ENCODE measurements at places on chromosomes 4 and X.

DNA sequence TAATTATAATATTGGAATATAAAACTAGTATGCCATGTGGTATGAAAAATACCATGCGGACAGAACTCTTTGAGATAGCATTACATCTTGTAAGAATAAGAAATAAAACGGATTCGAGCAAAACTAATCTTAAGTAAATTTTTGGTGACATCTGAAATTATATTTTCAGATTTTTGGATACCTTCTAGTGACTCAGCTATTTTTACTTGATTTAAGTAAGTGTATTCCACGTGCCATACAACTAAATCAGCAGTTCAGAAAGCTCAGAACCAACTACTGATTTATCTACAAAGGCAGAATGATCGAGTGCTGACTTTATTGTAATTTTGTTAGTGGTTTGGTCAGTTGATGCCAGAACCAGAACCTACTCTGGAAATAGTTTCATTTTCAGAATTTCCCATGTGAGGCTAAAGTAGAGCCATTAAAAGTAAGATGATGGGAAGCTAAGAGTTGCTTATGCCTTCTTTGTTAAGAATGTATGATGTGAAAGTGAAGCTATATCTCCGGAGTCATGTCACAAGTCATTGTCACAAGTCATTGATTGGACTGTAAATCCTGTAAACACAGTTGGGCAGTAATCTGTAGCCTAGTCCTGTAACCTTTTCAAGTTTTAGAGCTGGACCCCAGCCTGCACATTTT lies 4.0 kb downstream of the ING2 start:
- DNase-seq: no peak

DNA sequence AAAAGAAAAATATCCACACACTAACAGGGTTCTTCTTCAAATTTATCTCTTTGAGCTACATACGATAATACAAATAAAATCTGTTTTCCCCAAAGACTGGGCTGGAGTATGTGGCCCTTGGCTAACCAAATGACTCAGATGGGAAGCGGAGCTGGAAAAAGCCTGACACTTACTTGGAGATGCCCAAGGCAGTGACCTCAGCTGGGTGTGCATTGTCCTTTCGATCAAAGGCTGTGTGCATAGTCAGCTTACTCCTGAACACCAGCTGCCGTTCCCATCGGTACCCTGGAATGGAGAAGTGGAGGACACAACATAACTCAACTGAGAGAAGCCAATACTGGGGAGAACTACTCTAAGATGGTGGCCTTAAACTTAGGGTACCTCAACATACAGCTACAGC lies 95.1 kb downstream of the CDS1 start:
- no peak for DNase-seq

DNA sequence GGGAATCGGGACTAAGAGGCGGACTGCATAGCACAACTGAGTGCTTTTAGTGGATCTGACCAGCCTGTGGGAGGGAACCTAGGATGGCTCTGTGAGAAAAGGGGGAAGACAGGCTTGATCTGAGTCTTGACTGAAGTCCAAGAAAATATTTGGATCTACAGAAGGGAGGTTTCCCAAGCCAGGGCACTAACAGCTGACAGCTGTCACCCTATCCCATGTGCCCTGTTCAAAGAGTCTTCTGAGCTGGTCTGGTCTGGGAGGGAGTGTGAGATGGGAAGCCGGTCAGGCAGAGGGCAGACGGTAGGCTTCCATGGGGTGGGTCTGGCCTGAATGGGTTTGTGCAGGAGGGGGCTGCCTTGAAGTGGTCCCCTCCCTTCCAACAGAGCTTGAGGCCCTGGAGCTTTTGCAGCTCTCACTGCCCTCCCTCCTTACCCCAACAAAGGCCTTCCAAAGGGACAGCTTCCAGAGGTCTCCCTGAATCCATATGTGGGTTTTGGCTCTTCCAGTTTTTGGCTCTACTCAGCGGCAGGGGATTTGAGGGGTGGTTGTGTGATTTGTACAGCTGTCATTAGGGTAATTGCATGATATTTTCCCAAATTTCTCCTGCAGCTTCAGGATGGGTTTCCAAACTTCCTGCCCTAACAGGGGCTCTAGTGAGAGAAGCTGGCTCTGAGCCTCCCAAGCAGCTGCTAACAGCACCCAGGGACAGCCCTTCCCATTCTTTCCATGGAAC lies 643.7 kb downstream of the BCOR start:
- DNase-seq: no peak

DNA sequence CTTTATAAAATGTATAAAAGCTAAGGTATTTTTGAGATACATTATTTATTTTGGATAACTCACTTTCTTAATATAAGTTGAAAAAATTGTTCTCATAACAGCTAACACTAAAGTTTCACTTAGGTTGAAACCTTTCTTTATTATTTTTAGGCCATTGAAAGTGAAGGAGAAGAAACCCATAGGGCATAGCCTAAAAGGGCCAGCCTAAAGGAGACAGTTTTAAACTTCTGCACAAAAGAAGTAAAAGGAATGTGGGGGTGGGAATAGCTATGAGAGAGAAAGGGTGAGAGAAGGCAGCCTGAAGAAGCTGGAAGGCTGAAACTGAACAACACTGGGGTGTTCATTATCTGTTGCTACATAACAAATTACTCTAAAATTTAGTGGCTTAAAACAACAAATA lies 57.6 kb upstream of the RAPGEF2 start:
- no peak for DNase-seq

- no peak for DNase-seq
Observed at GRCh38 chr4:26991057-26991456, 130.4 kb downstream of the STIM2 start.

- peak; percentile 39 for DNase-seq
Observed at GRCh38 chr4:154084864-154085263, 296.0 kb upstream of the SFRP2 start.

DNA sequence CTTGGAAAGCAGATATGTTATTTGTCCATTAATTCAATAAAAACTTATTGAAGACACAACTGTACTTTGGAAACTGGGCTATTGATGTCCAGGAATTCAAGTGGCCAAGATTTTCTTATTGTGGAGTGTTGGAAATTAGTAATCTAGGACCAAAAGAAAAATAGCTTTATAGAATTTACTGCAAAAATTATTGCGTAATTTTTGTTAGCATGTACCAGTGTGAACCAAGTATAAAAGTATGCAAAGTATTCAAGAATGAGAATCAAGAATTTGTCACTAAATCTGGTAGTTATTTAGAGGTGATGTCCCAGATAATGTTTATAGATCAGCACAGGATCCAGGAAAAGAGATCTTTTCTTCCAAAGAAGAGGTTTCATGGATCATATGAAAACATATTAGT lies 468.9 kb upstream of the CTSO start:
- peak; percentile 5 for DNase-seq

DNA sequence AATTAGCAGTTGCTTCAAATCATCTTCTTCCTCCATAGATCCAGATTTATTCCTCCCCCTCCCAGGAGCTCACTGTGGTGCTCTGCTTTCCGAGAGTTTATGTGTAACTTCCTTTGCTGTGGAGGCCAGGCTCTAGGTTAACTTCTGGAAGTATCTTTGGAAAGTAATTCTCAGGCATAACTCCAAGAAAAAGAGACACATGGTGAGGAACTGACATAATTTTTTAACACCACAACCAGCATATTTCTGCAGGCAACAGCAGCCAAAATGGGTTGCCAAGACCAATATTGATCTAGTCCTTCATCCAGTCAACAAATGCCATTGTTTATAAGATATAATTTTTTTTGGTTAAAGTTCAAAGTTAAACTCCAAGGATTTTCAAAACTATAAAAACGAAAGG lies 114.5 kb upstream of the RBPJ start:
- DNase-seq: no peak

GRCh38 chr4:63017300-63017699 lies 1392.0 kb downstream of the TECRL start:
- DNase-seq: no peak

GRCh38 chr4:131348263-131348662 lies 1800.8 kb upstream of the PCDH10 start:
- DNase-seq: no peak

DNA sequence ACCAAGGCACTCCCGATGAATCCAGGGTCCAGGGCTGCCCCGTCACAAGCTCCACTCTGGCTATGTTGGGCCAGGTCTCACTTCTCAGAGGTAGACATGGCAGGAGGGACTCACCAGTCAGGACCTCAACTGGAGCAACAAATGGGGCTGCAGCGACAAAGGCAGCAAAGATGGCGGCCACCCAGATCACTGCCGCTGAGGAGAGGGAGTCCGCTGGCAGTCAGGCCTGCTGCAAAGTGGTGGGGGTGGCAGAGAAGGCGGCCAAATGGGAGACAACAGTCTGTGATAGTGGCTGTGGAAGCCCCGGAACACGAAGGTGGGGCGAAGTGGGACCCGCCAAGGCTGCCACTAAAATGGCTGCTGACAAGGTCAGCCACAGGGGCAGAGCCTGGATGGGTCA lies 143.3 kb upstream of the RADX start:
- DNase-seq: no peak

GRCh38 chr4:3449574-3450534 lies 8.1 kb downstream of the HGFAC start:
- no peak for DNase-seq

DNA sequence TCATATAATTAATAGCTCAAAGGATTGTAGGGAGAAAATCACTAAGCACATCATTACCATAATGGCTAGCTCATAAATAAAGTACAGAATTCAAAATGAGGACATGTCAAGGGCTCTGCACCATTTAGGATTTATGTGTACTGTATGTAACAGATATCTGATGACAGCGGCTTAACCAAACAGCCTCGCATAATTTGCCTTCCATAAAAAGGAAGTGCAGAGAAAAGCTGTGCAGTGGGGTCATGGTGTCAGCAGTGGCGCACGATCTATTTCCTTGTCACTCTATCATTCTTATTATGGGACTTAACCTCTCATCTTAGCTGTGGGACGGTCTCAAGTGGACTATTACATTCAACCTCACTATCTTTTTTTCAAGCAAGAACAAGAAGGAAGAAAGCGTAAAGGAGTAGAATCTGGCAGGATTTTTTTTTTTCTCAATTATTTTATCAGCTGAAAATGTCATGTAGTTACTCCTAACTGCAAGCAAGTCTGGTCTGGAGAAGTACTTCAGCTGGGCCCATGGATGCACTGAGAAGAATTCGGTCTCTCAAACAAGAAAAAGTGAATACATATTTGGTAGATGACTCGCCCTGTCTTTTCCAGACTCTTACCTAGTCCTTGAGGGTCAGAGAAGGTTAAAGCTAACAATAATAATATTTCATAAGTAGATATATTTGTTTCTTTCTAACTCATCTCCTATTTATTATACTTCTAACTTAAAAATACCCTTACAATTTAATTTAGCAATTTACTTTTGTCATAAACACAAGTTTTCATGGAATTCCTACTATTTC lies 94.6 kb downstream of the COX18 start:
- DNase-seq: no peak

DNA sequence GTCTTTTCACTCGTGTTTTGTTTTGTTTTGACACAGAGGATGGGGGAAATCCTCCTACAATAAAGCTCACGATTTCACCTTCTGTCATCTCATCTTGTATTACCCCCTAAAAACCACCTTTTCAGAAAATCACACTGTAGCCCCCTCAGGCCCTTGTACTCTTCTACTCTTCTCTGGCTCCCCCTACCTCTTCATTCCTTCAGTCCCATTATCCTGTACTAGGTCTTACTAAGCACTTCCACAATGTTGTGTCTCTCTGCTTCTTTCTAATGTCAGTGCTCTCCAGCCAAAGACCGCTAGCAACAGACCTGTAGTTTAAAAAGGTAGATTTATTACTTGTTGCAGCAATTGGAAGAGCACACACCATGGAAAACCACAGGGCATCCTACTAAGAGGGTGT lies 30.0 kb upstream of the RNF128 start:
- no peak for DNase-seq

DNA sequence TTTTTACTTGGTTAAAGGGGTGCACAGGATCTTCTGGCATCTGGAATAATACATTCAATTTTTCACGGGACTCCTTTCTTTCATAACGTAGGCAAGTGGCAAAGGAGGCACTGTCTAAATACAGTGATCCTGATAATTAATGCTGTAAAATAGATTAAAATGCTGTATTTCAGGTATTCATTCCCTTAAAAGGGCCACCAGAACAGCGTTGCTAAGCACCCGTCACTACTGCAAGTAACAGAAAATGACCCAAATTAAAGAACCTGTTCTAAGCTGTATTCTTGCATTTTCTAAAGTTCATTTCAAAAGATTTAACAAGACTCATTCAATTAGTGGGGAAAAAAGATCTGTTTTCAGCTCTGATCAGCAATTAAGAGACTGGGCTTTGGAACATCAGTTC lies 208.2 kb downstream of the TENM3 start:
- DNase-seq: no peak

DNA sequence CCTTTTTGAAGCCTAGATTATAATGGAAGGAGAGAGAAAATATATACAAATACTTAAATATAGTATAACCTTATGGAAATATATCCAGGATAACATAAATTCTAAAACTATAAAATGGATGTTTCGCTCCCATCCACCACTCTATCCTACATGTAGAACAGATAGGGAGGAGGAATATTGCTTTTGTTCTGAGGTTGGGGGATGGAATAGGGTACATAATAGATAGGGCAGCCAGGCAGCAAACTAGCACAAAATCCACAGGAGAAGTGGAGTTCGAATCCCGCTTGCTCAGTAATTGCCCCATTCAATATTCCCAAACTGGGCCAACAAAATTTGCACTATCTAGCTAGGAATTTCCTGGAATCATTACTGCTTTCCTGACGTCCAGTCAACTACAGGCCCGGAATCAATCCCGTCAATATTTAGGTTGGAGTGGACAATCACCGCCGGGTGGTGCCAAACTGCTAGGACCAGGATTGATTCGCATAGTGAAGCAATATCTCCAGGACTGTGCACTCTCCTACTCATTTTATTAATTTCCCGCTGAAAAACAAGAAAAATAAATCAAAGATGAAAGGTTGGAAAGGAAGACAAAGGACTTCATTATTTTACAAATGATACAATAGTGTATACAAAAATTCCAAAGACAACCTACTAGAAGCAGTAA lies 40.4 kb upstream of the PAPSS1 start:
- DNase-seq: peak; percentile 35

- no peak for DNase-seq
Observed at GRCh38 chrX:96776966-96777365, 92.3 kb downstream of the DIAPH2 start.

GRCh38 chr4:37769391-37769989 lies 57.0 kb upstream of the PGM2 start:
- no peak for DNase-seq

DNA sequence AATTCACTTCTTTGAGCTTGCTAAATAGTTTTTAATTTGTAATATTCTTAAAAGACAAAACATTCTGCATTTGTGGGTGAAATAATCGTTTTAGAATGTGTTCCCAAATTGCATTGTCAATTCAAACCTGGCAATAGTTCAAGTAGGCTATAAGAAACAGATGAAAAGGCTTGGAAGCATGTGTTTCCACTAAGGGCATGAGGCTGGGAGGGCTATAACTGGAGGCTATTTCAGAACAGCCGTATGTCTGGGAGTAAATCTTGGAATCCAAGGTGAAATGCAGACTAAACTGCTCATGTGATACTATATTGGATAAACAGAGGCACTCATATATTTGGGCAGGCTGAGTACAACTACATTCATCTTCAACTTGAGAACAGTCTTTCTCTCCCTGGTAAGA lies 117.4 kb upstream of the GRPR start:
- DNase-seq: no peak

- DNase-seq: no peak
Observed at GRCh38 chr4:74235135-74235534, 73.1 kb upstream of the EPGN start.
